ENCODE measurements at places on chromosomes 1 and 21.

- no peak for DNase-seq
These were observed 306.2 kb downstream of the PTPRU start for GRCh38 chr1:29542548-29542947.

- DNase-seq: no peak
These were observed 64.8 kb upstream of the ATP5PO start for GRCh38 chr21:33980276-33980916.

GRCh38 chr1:192506741-192507155 is 68.8 kb upstream of the RGS1 start:
- DNase-seq: peak; percentile 59

DNA sequence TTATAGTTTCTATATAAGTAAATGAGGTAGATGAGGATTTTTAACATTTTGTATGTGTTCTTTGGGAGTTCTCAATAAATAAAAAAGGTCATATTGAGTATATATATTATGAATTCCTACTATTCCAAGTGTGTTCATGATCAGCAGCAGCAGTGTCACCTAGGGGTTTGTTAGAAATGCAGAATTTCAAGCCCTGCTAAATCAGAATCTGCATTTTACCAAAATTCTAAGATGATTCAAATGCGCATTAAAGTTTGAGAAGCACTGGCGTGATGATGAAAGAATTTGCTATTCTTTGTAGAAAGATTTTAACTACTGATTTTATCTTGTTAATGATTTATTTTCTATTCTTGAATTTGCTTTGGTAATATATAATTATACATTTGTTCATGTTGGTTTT is 28.7 kb downstream of the F3 start:
- no peak for DNase-seq

GRCh38 chr1:214943054-214943453 is 139.5 kb upstream of the KCNK2 start:
- DNase-seq: no peak

GRCh38 chr1:238223076-238223640 is 332.4 kb upstream of the ZP4 start:
- no peak for DNase-seq

GRCh38 chr1:31373056-31373896 is at the start of gene FABP3:
TSS of gene FABP3 (minus strand) at chr1:31373076. CDS start at chr1:31373014, 62 bp downstream.
- peak; percentile 76 for DNase-seq

Data from HT-29 (cell line).